Transverse colon (tissue), 4 donors: ENCODE measurements at places on chromosomes 13 and 19. TPM values are rescaled to one million over a fixed set of nuclear protein-coding genes. Genes with fewer than 3 reads are reported as not detected.

DNA sequence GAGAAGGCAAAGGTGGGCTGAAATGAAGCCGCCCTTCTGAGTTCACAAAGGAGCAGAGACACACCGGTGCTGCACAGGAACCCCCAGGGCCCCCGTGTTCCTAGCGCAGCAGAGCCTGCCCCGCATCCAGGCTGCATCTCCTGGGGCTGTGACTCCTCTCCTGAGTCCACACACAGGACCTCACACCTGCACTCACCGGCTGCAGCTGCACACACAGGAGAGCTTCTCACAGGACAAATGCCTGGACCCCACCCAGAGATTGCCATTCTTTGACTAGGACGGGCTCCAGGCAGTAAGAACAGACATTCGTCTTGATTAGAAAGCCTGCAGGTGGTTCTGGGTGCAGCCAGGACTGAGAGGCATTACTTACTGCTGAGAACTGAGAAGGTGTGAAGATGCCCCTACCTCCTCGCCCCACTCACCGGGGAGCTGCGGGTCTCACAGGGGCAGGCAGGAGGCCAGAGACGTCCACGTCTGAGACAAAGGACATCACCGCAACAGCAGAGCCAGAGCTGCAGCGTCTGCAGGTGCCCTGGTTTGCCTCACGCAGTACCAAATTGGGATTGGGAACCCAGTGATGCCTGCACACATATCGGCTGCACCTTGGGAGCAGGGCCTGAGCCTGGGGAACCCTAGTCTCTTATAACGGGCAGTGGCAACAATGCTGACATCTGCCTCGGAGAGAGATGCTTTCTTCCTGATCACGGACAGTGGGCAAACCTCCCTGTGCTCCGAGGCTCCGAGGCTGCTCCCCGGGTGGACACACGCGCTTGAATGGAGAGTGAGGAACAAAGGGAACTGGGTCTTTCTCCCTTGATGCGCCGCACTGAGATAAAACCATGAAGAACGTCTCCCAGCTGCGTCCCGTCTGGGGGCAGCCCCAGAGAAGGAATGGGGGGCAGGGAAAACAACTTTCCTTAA is 50.4 kb downstream of the RASA3 start:
- DNase-seq, result no peak

The CKAP2 gene
- 7.1 TPM for total RNA-seq

DNA sequence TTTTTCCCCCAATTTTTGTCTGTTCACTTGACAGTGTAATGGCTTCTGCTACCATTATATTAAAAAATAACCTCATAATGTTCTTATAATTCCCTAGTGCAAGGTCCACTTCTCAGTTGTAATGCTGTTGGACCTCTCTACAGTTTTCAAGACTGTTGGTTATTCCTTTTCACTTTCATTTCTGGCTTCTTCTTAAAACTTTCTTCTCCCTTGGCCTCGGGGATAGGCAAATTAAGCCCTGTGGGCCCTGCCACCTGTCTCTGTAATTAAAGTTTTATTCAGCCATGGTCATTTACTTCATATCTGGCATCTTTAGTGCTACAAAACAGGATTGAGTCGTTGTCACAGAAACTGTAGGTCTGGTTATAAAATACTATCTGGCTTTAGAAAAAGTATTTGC is 313.5 kb downstream of the KLF12 start:
- no peak for DNase-seq

The ZNF135 gene
- total RNA-seq, result 20.9 TPM

DNA sequence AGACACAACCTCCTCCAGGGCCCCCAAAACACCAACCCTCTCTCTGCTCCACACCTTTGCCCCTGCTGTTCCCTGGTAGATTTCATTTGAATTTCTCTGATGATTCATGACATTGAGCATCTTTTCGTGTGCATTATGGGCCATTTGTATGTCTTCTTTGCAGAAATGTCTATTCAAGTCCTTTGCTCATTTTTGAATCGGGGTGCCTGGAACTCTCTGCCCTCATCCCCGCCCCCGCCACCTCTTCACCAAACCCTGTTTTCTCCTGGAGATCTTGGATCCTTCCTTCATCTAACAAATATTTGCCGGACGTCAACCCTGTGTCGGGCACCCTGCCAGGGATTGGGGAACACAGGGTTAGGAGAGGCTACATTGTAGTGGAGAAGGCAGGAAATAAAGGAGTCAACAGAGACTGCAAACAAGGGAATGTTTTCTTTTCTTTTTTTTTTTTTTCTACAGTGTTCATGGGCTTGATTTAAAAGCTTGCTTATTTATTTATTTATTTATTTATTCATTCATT is 25.5 kb upstream of the SLC1A5 start:
- peak; percentile 61 for DNase-seq

The CRX gene
- total RNA-seq, result not detected

The FCAR gene
- not detected for total RNA-seq

GRCh38 chr13:59279576-59279975 is 884.2 kb downstream of the DIAPH3 start:
- DNase-seq, result no peak

The MEGF8 gene
- 21.9 TPM for total RNA-seq

- DNase-seq, result peak; percentile 73
These were observed 13.2 kb downstream of the GADD45B start for GRCh38 chr19:2488942-2489731.

The MAB21L1 gene
- 3.7 TPM for total RNA-seq

The ZNF701 gene
- total RNA-seq, result 12.0 TPM

The CPT1C gene
- total RNA-seq, result 2.2 TPM

DNA sequence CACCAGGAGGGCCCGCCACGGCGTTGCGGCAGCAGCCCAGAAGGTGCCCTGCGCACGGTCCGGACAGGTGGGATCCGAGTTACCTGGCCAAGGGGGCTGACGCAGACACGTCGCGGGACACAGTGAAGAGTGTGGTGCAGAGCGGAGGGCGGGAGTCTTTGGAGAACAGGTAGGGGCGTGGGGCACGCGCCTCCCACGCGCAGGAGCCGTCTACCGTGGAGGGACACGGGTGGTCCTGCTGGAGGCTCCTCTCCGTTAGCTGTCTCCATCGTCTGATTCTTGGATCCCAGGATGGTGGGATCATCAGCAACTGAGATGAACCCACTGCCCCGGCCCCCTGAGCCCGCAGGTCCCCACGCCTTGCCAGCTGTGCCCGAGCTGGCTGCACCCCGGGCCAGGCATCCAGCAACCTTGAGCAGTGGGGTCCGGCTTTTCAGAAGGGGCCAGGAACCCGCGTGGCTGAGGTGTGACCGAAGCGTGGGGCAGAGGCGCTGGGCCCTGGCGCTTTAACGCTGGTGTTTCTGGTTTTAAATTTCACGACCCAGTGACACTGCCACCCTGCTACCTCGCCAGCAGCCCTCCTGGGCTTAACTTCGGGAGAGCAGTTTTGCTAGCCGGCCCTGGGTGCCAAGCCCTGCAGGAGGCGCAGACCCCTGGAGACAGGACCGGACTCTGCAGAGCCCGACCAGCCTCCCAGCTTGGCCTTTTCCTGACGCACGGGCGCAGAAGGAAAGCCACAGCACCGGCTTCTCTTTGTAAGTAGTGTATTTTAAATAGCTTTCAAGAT is 7.3 kb downstream of the FGF22 start:
- DNase-seq, result no peak

DNA sequence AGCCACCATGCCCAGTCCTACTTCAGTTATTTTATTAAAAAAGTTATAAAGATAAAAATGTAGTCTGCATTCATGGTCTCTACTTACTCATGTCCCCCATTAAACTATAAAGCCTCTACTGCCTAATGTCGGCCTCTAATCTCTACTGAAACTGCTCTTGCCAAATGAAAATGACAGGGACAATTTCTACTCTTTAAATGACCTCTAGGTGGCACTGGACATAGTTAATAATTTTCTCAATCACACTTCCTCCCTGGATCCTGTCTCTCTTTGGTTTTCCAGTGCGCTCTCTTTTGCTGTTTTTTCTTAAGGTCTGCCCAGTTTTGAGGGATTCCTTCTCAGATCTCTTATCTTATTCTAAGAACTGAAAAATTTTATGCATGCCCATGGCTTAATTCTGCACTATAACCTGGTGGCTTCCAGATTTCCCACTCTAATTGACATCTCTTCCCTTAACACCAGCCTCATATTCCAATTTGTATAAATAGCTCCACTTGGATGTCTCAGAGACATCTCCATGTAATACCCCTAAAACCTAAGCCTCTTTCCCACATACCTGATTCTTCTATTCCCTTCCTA is 54.3 kb downstream of the MTMR6 start:
- DNase-seq, result no peak

DNA sequence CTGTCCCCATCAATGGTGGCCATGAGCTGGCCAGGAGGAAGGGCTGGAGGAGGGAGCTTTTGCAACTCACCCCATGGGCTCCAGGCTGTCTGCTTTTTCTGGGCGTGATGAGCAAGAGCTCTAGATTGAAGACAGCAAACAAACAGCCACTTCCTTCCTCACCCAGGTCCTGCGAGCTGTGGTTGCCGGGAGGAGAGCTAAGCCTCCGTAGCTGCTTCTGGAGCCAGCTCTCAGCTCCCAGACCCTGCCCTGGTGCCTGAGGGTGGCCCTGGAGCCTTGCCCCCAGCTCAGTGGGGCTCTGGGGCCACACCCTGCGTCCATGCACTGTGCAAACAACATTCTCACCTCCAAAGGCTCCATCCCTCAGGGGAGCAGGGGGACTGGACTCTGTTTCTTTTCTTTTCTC is 6.2 kb downstream of the MYO1F start:
- peak; percentile 55 for DNase-seq

The KCNRG gene
- not detected for total RNA-seq

The ATP4A gene
- not detected for total RNA-seq

GRCh38 chr13:60957816-60958215 is 457.8 kb downstream of the PCDH20 start:
- no peak for DNase-seq

DNA sequence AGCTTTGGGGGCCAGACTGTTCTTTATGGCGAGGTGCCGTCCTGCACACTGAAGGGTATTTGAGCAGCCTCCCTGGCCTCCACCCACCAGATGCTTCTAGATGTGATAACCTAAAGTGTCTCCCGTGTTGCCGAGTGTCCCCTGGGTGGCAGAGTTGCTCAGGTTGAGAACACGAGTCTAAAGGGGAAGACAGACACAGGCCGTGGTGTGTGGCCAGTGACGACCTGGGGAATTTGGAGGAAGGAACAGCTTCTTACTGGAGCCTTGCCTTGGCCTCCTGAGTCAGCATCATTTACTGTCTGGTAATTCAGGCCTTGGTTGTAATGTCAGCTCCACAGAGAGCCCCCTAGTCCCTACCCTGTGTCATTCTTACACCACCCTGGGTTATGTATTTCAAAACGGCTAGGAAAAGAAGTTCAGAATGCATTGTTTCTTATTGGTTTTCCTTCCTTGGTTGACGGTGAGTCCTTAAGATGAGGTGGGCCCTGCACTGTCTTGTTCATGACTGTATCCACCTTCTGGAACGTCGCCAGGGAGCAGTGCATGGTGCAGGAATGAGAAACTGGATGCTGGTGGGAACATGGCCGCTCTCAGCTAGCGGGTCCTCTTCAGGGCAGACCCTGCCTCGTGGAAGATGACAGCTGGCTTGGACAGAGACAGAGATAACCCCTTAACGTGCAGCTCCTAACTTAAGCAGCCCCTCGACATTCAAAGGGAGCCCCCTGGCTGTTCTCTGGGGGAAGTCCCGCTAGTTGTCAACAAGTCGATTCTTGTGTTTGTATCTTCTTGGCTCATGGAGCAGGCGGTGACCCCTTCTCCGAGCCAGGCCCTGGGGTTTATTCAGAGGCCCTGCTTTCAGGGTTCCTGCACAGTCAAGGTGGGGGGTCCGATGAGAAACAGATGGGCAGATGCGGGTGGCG is 7.2 kb downstream of the SIN3B start:
- DNase-seq, result peak; percentile 24

GRCh38 chr19:58054901-58055874 is 3.9 kb upstream of the ZNF135 start:
- DNase-seq, result peak; percentile 14
